ENCODE measurements at places on chromosomes 12 and 14. TPM values are rescaled to one million over a fixed set of nuclear protein-coding genes. Genes with fewer than 3 reads are reported as not detected.

- DNase-seq: no peak
Observed at GRCh38 chr14:55059333-55059732, 7.9 kb downstream of the MAPK1IP1L start.

GRCh38 chr12:110253176-110253575 is 27.9 kb upstream of the ATP2A2 start:
- DNase-seq: no peak

DNA sequence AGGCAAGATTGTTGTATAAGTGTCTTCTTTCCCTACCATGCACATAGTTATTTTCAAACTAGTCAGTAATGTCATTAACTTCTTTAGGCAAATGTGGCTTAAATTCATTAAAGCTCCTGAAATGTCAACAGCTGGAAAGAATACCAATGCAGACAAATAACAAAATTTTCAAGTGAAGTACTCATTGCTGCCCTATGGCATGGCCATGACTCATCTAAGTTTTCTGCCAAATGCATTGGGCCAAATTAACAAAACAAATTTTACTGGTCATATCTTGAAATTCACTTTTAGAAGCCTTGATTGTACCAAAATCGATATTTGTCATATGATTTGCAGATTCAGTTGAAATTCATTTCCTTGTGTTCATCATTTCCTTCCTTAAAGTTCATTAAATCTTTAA is 915.9 kb downstream of the SLC6A15 start:
- DNase-seq: no peak

- no peak for DNase-seq
Observed at GRCh38 chr12:58496411-58497190, 423.7 kb downstream of the LRIG3 start.

DNA sequence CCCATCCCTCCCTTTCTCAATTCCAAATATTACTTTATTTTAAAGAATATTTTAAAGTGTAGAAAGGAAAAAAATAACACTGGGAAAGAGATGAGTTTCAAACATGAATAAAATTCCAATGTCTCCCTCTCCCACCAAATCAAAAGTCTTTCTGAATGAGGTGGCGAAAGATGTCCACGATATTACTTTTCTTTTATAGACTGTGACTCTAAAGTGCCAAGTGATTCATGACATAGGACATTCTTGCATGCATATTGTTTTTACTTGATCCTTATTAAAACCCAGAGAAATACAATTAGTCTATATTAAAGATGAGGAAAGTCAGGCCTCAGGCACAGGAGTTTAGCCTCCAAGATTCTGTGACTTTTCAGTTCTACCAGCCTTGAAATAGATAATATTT is 16.0 kb upstream of the LUM start:
- no peak for DNase-seq

DNA sequence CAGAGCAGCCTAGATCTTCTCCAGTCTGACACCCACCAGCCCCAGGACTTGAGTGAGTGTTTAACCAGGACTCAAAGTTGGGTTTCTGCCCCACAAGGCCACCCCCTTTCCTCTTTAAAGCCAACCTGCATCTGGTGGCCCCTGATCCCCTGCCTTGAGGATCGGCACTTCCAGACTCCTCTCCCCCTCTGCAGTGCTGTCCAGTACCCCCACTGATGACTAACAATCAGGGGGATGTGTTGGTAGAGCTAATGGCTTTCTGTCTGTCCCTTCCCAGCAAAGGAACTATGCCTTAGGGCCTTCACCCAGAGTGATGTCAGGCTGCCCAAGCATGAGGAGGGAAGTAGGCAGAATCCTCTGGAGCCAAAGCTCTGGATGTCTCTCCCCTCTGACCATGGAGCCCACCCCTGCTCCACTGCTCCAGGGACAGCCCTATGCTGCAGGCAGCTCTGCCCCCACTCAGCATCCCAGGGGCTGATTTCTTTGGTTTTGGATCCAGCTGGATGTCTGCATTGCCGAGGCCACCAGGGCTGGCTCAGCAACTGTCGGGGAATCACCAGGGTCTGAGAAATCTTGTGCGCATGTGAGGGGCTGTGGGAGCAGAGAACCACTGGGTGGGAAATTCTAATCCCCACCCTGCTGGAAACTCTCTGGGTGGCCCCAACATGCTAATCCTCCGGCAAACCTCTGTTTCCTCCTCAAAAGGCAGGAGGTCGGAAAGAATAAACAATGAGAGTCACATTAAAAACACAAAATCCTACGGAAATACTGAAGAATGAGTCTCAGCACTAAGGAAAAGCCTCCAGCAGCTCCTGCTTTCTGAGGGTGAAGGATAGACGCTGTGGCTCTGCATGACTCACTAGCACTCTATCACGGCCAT is 42.9 kb downstream of the DAD1 start:
- DNase-seq: no peak

DNA sequence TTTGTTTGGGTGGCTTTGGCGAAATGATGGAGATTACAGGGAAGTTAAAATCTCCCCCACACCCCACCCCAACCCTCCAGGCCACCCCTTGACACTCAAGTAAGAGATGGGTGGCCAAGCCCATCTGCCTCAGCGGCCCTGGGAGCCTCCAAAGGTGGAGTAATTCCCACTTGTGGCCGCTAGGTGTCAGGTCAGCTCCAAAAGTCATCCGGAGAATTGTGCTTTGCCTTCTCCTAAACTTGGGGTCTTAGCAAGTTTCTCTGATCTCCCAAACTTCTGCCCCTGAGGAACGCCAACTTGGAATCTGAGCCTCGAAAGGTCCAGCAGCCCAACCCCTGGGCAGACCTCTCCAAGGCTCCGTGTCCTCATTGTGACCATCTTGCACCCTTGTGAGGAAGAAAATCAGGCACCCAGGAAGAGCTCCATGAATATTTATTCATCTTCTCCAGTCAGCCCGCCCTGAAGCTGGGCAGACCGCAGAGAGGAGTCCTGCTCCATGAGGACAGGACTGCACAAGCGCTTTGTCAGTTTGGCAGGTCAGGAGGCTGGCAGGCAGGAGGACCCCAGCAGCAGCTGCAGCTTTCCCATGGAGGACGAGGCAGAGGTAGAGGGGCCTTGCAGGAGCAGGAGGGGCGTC is 46.7 kb downstream of the LRRC74A start:
- DNase-seq: peak; percentile 66

Gene MORN3
- total RNA-seq: not detected

All from omental fat pad (tissue), 4 donors.